ENCODE measurements at places on chromosomes 3 and 15.
A peak's percentile ranks its signal among the peaks of the same experiment; 100 is the strongest.

DNA sequence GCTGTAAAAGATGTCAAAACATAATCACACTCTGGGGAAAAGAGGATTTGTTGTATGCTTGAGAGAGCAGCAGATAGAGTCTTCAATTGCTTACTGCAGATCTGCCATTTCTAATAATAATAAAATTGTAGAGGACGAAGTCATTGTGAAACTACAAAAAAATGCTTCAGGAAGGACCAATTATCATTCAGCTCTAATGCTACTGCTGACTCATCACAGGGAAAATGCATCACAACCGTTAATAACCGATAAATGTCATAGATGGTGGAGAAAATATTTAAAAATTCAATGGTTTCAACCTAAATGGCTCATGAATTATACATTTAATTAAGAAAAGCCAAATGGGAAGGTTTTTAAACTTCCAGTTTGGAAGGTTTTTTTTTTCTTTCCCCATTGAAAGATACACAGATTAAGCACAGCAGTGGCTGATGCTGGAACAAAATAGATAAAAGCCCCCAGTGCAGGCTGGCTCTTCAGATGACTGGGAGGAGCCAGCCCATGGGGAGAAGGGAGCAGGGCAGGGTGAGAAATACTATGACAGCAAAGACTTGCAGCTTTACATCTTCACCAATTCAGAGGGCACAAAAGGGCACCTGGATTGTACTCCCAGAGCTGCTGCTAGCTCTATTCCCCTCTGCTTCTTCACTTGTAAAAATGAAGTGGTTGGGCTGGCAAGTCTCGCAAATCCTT is 196.1 kb downstream of the CNTN6 start:
- no peak for DNase-seq

- no peak for DNase-seq
These were observed 37.7 kb downstream of the TM4SF4 start for GRCh38 chr3:149512073-149512782.

DNA sequence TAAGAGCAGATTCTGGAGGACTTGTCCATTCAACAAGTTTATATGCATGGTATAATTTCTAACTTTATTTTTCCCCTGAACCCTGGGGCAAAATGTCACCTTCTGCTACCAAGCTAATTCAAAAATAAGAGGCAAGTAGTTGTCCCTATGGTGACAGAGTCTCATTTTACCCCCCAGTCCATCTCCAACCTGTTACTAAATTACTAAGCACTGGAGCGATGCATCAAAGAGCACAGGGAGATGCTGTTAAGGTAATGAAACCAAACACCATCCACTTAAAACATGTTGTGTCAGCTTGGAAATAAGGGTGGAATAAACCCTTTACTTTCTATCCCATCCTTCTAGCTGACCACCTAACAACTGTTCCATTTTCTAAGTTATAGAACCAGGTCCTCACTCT is 417.4 kb upstream of the ATP11B start:
- no peak for DNase-seq

DNA sequence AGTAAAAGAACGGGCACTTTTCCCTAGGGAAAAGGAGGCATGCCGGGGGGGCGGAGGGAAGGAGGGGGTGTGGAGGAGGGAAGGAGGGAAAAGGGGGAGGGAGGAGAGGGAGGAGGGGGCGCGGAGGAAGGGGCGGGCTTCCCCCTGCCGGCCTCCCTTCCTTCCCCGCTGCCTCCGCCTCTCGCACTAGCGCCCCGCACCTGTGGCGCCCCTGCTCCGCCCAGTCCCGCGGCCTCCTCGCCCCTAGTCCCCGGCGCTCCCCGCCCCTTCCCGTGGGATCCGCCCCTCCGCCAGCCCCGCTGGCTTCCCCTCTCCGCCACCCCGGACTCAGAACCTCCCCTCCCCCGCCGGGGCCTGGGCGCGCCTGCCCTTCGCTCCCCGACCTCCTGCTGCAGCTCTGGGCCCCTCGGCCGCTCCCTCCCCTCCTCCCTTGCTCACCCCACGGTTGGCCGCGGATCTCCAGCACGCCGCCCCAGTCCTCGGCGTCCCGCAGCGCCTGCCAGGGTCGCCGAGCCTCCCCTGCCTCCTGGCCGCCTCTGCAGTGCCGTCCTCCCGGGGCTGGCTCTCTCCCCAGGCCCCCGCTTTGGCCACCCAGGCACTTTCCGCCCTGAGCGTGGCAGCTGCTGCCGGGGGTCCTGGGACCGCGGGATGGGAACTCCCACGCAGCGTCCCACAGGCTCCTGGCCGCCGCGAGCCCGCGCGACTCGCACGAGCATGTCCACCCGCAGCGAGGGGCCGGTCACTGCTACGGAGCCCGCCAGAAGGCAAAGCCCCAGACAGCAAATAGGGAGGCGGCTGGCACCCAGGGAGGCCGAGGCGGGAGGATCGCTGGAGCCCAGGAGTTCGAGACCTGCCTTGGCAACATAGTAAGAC is 147.4 kb downstream of the TJP1 start:
- DNase-seq: no peak

DNA sequence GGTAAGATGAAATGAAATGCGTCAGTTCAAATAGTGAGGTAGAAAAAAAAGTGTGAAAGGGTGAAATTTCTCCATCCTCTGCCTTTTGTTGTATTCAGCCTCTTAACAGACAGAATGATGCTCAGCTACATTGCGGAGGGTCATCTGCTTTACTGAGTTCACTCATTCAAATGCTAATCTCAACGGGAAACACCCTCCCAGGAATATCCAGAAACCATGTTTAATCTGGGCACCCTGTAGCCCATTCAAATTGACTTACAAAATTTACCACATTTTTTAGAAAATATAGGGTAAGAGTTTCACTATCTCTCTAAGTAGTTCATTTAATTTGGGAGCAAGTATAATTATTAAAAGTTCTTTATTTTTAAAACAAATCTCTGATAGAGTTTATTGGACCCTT is 42.9 kb downstream of the C3orf38 start:
- DNase-seq: no peak

DNA sequence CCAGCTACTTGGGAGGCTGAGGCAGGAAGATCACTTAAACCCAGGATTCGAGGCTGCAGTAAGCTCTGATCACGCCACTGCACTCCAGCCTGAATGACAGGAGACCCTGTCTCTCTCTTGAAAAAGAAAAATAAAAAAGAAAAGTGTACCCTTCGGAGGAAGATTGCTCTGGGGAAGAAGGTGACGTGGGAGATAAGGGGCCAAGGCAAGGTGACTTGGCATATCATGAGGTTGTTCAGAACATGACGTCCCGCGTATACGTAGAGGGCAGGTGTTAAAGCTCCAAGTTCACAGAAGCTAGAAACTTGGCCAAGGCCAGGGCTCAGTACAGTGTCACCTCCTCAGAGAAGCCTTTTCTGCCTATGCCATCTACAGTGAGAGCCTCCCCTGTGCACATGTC is 6.7 kb upstream of the ACAD9 start:
- no peak for DNase-seq

- no peak for DNase-seq
These were observed 40.4 kb upstream of the PXYLP1 start for GRCh38 chr3:141191097-141191749.

GRCh38 chr3:111998636-111999483 is at the start of gene TAGLN3:
Gene TAGLN3, plus strand, starts transcription at chr3:111998922. Its CDS starts 501 bp downstream, at chr3:111999423.
- DNase-seq: no peak

DNA sequence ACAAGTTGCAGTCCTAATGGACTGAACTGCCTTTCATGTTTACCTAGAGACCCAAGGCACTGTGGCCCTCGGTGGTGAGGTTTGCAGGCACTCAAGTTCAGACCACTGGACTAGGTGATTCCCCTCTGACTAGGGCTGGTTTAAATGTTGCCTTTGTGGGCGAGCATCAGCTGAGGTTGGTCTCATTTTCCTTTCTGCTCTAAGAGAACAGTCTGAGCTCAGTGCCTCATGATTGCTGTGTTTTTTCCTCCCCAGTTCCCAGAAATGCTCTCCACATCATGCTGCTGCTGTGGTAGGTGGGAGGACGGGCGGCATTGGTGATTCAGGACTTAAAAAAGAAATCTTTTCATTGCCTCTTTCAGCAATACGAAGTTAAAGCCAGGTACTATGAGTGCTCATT is 237.2 kb downstream of the MBNL1 start:
- no peak for DNase-seq

- DNase-seq: no peak
These were observed 61.3 kb downstream of the SMAD3 start for GRCh38 chr15:67126551-67127330.

GRCh38 chr3:117131259-117131658 is 421.7 kb downstream of the TUSC7 start:
- no peak for DNase-seq

DNA sequence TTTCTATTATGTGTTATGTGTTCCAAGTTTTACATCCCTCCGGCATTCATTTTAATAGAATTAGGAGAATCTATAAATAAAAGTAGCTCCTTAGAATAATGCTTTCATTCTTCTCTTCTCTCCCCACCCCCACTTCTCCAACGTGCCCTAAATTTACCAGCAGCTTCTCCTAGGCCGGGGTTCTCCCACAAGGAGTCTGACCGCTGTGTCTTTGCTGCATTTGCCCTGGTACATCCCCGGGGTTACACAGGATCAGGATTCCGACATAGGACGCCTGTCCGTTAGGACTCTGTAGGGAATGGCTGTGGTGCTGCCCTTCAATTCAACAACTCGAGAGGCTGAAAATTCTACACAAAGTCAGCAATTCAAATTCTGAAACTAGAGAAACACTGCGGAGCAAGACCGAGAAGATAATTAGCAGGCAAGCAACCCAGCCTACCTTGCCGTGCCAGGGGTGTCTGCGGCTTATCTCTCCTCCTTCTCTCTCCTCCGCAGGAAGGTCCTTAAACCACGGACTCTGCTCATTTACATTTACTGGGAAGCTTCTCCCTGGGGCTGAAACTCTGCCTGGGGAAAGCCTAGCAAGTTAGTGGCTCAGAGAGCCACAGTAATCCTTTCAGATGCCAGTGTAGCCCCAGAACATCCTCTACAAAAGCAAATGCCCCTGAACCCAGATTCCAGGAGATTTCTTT is 18.8 kb downstream of the PCSK6 start:
- DNase-seq: no peak

- DNase-seq: no peak
These were observed 353.3 kb downstream of the PLCL2 start for GRCh38 chr3:17238023-17238422.

GRCh38 chr3:168029705-168030104 is 66.0 kb downstream of the GOLIM4 start:
- no peak for DNase-seq

DNA sequence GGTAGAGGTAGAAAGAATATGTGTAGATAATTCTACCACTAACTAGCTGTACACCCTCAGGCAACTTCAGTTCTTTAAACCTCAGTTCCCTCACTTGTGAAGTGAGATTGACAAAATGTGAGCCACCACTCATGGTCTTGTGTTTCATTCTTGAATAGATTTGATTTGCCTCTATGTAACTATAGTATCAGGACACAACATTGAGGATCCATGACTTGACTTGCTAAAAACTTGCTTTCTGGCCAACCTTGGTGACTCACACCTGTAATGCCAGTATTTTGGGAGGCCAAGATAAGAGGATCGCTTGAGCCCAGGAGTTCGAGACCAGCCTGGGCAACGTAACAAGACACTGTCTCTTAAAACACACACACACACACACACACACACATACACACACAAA is 115.8 kb upstream of the FLNB start:
- DNase-seq: no peak

DNA sequence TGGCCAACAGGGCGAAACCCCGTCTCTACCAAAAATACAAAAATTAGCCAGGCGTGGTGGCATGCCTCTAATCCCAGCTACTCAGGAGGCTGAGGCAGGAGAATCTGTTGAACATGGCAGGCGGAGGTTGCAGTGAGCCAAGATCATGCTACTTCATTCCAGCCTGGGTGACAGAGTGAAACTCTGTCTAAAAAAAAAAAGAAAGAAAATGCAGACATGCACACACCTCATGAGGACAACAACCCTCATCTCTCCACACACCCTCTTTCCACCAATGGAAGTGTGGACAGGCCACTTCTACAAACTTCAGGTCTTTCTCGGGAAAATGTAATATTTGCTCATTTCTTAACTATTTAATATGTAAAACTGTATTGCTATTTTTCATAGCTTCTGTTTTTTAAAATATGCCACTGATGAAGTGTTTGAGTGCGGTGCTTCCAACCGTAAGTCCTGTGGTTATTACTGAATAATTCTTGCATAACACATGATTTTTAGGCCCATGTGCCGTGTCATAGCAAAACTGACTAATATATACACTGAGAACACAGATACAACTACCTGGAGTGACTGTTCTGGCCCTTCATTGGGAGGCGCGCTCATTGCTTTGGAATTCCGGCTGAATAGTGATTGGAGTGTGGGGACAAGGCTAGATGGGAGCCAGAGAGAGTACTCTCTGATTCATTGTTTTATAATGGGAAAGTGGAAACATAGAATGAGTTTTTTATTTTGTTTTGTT is 23.1 kb downstream of the LRRC31 start:
- peak; percentile 13 for DNase-seq

- no peak for DNase-seq
These were observed 6.2 kb upstream of the NIPA1 start for GRCh38 chr15:22780267-22780666.

DNA sequence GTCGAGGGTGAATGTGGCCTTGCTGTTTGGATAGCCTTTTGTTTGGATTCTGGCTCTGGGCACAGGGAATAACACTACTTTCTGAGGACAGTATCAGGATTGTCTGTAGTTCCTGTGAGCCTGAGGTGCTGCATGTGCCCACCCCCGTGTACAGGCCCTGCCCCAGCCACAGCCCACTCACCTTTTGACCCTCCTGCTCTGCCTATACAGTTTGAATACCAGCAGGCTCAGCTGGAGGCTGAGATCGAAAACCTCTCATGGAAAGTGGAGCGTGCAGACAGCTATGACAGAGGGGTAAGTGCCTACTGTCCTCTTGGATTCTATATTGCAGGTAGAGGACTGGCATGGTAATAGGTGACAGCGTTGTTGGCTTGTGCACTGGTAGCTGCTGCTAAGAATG is 7.4 kb upstream of the P4HTM start:
- no peak for DNase-seq

DNA sequence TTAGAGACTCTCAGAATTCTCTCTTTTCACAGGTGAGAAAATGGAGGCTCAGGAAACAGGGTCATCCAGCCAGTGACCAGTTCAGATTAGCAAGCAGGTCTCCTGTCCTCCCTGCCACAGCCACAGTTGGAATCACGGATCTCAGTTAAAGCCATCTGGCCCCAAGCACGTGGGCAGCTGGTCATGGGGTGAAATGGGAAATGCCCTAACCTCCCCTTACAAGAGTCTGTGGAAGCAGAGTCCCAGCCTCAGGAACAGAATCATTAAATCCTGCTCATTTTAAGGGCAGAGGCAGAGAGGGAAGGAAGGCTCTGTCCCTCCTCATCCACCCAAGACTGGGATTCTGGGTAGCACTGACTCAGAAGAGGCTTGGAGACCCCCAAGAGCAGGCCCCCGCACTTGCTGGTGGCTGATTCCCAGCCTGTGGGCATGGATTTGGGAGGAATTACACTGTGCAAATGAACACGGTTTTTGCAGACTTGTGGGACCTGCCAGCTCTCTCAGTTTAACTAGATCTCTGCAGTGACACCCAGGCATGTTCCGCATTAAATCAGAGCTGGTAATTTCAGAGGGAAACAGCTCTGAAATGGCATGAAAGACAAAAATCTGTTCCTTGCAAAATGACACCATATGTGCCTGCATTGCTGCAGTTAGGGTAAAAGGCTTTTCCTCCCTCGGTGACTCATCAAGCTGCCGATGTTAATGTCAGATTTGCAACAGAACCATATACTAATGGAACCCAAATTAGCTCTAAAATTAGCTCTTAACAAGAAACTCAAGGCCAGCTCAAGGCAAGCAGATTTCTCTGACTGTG is 89.0 kb downstream of the BDH1 start:
- DNase-seq: no peak
